ENCODE measurements at places on chromosomes 3 and 15. TPM values are rescaled to one million over a fixed set of nuclear protein-coding genes. Genes with fewer than 3 reads are reported as not detected.

- no peak for DNase-seq
These were observed 106.0 kb downstream of the KLHL25 start for GRCh38 chr15:85688711-85689110.

DNA sequence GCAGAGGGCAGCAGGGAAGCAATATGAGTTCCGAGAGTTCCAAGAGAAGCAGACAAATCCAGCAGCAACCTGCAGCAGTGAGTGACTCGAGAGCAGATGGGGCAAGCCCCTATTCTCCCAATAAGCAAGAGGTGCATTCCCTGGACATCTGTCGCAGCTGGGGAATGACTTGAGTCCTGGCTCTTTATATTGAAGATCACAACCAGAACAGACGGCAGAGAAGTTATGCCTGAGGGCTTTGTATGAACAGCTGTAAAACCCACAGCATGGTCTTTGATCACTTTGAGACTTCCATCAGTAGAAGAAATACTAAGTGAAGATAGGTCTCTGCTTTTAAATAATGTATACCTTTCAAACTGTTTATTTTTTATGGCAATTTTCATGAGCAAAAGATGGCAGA, 23.6 kb upstream of the C3orf22 start:
- no peak for DNase-seq

- no peak for DNase-seq
These were observed 155.5 kb downstream of the GOLIM4 start for GRCh38 chr3:167940241-167940640.

GRCh38 chr3:75248974-75249373, 415.2 kb upstream of the FRG2C start:
- no peak for DNase-seq

- peak; percentile 44 for DNase-seq
These were observed 310.0 kb upstream of the UBE2E2 start for GRCh38 chr3:22893101-22893500.

The CORO2B gene
- not detected for total RNA-seq

All from stomach (tissue), 19 donors.